ENCODE measurements at places on chromosomes 3 and 15.

- no peak for DNase-seq
These were observed 34.1 kb downstream of the SHC4 start for GRCh38 chr15:48929661-48930060.

DNA sequence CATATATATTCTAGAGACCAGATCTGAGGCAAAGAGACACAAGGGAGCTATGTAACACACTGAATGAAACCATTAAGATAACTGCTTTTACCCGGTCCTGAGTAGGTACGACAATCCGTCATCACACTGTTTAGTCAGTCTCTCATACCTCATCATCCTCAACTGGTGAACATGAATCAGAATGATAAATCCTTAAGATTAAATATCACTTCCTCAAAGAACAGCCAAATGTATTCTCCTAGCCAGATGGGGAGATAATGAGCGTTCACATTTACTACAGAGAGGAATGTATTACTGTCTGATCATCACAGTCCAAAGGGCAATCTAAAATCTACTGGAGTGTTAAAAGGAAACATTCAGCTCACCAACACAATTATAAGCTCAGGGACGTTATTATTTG lies 319.4 kb upstream of the STAC start:
- DNase-seq = no peak

GRCh38 chr3:185572183-185572582 lies 13.9 kb upstream of the SENP2 start:
- no peak for DNase-seq

- peak; percentile 70 for DNase-seq
These were observed 20.9 kb downstream of the NEK11 start for GRCh38 chr3:131047582-131047981.

DNA sequence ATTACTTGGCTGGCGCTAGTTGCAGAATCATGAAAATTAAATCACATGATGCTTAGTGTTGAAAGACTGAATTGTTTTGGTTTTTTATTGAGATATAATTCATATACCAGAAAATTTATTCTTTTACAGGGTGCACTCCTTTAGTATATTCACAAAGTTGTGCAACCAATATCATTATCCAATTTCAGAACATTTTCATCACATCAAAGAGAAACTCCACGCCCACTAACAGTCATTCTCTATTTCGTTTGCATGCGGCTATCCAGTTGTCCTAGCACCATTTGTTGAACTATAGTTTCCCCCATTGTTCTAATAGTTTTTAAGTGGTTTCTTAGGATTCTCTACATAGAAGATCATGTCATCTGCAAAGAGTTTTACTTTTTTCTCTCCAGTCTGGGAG lies 3.7 kb downstream of the EHD4 start:
- DNase-seq = no peak

GRCh38 chr3:26522919-26523318 lies 99.7 kb upstream of the LRRC3B start:
- no peak for DNase-seq

DNA sequence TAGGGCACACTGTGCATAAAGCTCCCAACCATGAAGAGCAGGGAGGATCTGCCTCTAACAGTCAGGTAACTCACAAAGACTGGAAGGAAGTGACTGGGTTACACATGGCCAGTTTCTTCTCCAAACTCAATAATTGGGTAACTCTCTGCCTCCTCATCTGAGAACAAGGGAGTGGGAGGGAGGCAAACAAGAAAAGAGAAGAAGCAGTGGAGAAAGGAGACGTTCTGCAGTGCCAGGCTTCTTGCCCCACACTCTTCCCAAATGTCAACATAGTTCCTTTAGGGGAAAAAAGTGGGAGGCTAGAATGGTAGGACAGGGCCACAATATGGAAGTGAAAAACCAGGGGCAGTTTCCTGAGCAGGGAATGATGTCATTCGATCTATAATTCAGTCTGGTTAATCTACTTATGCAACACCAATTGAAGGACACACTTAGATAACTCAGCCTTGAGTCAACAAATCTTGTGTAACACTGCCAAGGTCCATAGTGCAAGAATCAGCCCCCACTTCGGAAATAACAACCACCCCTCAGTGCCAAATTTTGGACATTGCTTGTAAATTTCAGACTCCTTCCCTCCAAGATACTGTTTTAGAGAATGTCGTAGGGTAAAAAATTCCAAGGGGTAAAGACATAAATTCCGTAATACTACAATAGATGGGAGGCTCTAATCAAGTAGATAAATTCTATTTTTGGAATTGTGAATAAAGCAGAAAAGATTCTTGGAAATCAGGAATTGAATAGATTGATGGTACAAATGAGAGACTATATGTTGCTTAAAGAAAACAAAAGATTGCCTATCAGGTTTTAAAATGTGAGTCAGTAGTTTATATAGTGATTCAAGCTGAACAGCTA lies 143.0 kb downstream of the LPP start:
- DNase-seq = no peak

DNA sequence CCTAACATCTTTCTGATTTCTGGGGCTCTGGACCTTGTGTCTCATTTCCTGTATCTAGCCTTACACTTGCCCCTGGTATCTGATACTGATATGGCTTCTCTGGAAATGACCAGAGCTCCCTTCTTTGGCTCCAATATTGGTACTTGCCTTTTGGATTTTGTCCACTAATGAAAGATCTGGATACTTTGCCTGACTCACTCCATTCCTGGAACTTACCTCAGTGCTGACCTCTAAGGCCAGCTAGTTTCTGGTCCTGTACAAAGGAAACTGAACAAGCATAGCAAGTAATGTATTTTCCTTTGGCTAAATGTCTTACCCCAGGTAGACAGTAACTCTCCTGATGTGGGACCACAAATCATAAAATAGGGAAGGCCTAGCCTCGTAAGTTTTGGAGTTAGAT lies 93.8 kb upstream of the SLC4A7 start:
- no peak for DNase-seq

- no peak for DNase-seq
These were observed 37.2 kb downstream of the HMG20A start for GRCh38 chr15:77457905-77458265.

- no peak for DNase-seq
These were observed 211.8 kb downstream of the NAALADL2 start for GRCh38 chr3:175070946-175071345.

GRCh38 chr15:57281321-57281720 lies 95.0 kb upstream of the CGNL1 start:
- peak; percentile 64 for DNase-seq

- no peak for DNase-seq
These were observed 2.2 kb downstream of the ICE2 start for GRCh38 chr15:60476713-60477112.

- DNase-seq = no peak
These were observed 63.9 kb downstream of the CERS3 start for GRCh38 chr15:100464888-100465287.

All from endodermal cell (in vitro differentiated cells).